Stimulated activated naive CD4-positive, alpha-beta T cell treated with Interleukin-2 at 50 U/mL for 16 hours (primary cell): ENCODE measurements at places on chromosomes 5 and 9.

- no peak for DNase-seq
Measured at GRCh38 chr9:121674952-121675351, 23.5 kb downstream of the DAB2IP start.

GRCh38 chr9:36325081-36325828 is 67.0 kb upstream of the GNE start:
- DNase-seq, result no peak

DNA sequence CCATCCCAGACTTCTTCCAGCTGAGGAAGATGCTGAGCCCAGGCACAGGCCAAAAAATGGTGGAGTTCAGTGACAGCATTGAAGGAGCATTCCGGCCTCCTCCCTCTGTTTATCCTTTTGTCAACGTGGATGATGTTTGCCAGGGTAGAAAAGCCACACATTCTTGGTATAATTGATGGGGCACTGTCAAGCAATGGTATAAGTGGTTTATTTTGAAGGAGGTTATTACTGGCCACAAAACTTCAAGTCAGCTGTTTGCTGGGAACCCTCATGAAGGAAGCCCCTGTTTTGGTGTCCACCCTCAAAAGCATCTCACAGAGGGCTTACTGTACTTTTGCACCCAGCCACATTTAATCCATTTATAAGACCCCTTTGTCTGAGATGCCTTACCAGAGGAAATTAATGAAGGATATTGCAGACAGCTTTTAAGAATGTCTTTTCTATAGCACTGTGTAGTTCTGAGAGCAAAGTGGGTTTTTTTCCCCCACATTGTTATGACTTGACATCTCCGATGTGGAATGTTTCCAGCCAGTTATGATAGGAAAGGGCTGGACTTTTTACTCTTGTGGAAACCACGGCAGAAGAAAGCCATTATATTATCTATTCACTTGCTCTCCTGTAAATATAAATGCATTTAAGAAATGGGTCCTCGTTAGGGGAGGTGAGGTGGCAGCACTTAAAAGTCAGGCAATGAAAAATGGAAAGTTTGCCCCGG is 95.5 kb upstream of the SPATA31D4 start:
- no peak for DNase-seq

DNA sequence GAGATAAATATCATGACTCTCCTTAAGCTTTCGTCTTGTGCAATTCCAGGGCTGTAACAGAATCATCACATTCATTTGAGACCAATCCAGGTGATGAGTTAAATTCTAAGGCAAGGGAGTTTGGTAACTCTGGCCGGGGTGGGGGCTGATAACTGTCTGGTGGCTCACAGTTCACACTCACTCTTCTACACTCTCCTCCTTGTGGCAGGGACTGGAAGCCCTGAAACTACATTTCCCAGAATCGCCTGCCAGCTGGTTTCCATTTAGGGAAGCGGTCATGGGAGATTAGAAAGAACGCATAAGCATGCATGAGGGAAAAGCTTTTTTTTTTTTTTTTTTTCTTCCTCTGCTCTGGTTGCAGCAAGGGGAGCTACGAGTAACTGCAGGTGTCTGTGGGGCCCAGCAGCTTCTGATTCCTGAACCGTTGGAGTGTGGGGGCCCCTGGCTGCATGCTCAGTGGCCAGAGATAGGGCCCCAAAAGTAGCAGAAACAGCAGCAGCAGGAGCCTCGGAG is 154.8 kb upstream of the TBC1D2 start:
- DNase-seq, result no peak

GRCh38 chr9:121990600-121991306 is 102.4 kb downstream of the TTLL11 start:
- no peak for DNase-seq

- no peak for DNase-seq
Measured at GRCh38 chr9:2367970-2368369, 253.6 kb upstream of the VLDLR start.

DNA sequence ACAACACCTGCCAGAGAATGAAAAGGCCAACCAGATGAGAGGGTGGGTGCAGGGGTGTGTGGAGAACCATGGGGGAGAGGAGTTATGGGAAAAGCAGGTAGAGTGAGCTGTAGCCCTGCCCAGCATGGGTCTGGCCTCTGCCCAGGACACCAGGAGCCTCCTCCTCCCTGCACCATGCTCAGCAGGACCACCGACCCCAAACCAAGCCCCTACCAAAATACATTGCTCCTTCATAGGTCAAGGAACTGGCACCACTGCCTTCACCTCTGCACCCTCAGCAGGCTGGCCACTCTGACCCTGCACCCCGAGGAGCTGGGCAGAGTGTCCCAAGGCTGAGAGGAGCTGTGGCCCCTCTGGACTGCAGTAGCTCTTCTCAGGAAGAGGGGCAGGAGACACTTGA is 102.0 kb downstream of the NSG2 start:
- DNase-seq, result no peak

GRCh38 chr9:101652601-101653175 is 57.9 kb upstream of the PPP3R2 start:
- DNase-seq, result no peak

DNA sequence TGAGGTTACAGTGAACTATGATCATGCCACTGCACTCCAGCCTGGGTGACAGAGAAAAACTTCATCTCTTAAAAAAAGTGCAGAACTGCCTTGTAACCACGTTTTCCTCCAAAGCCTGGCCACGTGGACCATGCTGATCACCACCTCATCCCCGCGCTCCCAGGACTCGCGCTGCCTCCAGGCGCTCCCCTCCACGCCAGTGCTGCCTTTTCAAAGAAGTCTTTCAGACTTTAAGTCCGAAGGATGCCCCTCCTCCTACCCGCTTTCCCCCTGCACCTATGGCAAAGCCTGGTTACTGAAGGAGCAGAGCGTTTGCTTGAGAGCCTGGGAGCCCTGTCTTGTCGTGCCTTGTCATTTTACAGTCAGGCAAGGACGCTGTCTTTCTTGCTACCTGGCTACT is 43.8 kb downstream of the HABP4 start:
- DNase-seq, result no peak
